ENCODE measurements at places on chromosomes 11 and 22. TPM values are rescaled to one million over a fixed set of nuclear protein-coding genes. Genes with fewer than 3 reads are reported as not detected.

DNA sequence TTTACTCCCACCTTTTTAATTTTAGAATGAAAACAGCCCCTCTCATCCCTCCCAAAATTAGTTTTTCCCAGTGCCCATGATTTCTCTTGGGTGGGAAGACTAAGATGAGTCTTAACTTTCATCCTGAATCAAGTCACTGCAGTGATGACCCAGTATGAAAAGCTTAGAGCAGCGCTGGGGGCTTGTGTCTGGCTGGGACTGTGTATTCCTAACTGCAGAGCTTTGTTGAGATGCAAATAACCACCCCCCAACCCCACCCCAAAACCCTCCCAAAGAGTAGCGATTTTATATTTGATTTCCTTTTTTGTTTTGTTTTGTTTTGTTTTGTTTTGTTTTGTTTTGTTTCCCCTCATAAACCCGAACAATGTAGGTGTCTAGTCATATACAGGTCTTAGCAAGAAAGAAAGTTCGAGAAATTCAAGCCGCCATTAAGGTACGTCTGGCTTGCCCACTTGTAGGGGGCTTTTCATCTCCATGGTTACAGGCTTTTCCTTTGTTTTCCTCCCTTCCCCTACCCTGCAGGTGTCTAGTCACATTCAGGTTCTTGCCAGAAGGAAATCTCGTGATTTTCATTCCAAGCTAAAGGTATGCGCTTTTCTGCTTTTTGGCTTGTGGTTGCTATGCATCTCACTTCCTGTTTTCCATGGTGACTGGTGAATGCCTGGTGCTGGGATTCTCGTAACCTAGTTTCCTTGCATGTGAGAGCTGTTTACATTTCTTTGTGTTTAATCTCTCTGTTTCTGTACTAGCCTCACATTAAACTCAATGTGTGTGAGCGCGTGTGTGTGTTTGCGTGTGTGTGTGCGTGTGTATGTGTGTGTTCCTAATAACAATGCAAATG, 144.6 kb upstream of the RASSF10 start:
- DNase-seq: no peak

The TRABD gene
- total RNA-seq: 57.5 TPM

DNA sequence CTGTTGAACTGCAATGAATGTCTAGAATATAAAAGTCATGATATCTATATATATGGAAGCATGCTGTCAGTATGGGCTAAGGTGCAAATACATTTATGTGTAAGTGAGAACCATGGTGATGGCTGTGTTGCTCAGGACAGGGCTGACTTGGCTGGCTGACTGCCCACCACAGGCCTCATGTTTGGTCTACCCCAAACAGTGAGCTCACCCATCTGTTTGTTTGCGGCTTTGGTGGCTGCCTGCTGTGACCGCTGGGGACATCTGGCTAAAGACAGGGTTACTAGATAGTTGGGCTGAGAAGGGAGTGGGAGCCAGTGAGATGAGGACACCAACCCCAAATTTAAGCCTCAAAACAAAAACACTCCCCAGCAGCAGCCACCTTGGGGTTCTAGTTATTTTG, 6.3 kb downstream of the CD44 start:
- DNase-seq: no peak

GRCh38 chr11:40281052-40281580, 1178.3 kb downstream of the LRRC4C start:
- no peak for DNase-seq

- no peak for DNase-seq
Observed at GRCh38 chr11:113689768-113690618, 16.1 kb downstream of the TMPRSS5 start.

The DAGLA gene
- total RNA-seq: 6.4 TPM

DNA sequence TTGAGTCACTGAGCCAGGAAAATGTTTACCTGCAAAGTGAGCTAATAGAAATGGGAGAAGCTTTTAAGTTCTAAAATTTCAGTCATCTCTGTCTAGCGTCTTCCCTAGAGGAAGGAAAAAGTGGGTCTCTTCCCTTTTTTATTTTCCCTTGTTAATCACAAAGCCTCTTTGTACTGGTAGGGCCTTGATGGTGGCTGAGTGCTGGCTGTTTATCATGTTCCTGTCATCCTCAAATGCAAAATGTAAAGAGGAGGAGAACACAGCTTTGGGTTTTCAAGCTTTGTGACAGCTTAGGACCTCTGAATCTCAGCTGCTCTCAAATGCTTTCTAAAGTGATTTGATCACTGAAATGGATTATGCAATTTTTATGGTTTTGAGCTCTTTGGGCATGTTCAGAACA, 222.0 kb downstream of the TMEM135 start:
- no peak for DNase-seq

DNA sequence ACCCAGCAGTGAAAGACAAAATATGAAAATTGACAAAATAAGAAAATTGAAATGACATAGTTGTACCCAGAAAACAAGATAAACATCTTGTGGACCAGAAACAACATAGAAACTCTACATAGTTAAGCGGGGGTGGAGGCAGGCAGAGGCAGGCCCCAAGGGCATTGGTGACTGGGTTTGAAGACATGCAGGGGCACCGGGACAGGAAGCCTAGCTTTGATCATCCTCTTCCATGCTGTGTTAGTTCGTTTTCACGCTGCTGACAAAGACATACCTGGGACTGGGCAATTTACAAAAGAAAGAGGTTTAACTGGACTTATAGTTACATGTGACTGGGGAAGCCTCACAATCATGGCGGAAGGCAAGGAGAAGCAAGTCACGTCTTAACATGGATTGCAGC, 33.5 kb upstream of the CRTAM start:
- DNase-seq: no peak

GRCh38 chr11:62909107-62909894, 11.9 kb downstream of the CHRM1 start:
- peak; percentile 88 for DNase-seq

- DNase-seq: no peak
Observed at GRCh38 chr11:14158393-14158792, 195.9 kb downstream of the SPON1 start.

DNA sequence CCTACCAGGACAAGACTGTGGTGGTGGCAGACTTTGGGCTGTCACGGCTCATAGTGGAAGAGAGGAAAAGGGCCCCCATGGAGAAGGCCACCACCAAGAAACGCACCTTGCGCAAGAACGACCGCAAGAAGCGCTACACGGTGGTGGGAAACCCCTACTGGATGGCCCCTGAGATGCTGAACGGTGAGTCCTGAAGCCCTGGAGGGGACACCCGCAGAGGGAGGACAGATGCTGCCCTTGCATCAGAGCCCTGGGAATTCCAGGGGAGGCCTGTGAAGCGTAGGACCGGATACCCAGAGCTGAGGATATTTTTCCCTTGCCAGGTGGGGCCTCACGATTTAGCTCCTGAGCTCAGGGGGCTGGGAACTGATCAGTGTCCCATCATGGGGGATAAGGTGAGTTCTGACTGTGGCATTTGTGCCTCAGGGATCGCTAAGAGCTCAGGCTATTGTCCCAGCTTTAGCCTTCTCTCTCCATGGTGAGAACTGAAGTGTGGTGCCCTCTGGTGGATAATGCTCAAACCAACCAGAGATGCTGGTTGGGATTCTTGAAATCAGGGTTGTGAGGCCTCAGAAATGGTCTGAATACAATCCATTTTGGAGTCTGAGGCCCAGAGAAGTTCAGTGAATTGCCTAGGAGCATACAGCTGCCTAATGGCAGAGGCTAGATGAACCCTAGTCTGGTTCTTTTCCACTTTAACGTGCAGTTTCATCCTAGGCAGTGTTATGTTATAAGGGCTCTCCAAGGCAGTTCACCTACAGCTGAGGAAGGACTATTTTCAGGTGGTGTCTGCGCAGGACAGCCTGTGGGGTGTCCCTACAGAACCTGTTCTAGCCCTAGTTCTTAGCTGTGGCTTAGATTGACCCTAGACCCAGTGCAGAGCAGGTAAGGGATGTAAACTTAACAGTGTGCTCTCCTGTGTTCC, 19.5 kb downstream of the PIK3IP1 start:
- DNase-seq: no peak

The MRPL16 gene
- total RNA-seq: 76.8 TPM

DNA sequence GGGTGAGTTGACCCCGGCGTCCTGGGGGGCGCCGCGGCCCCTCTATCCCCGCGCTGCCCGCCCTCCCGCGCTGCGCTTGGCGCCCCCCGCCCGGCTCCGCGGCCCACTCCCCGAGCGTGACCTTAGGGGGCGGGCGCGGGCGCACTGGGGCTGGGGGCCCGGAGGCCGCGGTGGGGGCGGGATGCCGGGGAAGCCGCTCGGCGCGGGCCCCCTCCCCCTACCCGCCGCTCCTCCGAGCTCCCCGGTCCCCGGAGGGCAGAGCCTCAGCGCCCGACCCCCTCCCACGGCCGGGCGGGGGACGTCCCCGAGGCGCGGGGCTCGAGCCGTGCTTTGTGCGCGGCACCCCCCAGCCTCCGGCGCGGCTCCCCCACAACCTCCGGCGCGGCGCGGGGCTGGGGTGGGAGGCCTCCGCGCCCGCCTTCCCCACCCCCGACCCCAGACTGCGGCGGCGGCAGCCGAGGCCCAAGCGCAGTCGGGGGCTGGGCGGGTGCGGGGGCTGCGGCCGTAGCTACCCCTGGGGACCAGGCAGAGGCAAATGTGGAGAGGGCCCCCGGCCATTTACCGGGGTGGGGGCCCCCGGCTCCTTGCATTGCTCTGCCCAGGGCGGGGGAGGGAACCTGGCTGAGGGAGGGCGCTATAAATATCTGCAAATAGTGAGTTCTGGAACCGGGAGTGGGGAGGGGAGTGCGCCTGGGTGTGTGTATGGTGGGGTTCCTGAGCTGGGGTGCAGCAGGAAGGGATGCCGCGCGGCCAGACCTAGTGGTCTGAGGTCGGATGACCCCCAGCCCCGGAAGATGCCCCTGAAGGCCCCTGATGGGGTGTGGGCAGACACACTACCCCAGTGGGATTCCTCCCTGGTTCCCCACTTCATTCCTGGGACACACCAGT, 988 bp downstream of the MGAT3 start:
- DNase-seq: no peak

The CEP126 gene
- total RNA-seq: 1.3 TPM

The FHIP1B gene
- total RNA-seq: 16.8 TPM

The KCNJ4 gene
- total RNA-seq: 2.3 TPM

The ZNF214 gene
- 3.2 TPM for total RNA-seq

The TNNI2 gene
- total RNA-seq: not detected

GRCh38 chr11:104843150-104843836, 55.0 kb downstream of the CASP12 start:
- DNase-seq: no peak

DNA sequence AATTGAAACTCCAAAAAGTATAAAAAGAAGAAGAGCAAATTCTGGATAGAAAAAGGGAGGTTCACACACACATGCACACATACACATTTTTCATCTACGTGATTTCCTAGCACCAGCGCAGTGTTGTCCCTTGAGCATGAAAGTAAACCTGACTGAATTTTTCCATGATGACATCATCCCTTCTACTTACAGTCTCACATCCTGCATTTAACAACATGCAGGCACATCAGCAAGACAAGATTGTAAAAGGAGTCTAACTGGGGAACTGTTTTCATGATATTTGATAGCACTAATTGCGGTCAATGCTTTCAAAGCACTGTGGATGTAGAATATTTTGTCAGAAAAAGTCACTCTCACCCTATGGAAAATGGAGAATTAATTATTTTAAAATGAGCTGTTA, 36.6 kb downstream of the GAS2 start:
- DNase-seq: no peak

The FAM180B gene
- not detected for total RNA-seq

GRCh38 chr11:117045956-117046355, 52.3 kb downstream of the SIK3 start:
- no peak for DNase-seq

DNA sequence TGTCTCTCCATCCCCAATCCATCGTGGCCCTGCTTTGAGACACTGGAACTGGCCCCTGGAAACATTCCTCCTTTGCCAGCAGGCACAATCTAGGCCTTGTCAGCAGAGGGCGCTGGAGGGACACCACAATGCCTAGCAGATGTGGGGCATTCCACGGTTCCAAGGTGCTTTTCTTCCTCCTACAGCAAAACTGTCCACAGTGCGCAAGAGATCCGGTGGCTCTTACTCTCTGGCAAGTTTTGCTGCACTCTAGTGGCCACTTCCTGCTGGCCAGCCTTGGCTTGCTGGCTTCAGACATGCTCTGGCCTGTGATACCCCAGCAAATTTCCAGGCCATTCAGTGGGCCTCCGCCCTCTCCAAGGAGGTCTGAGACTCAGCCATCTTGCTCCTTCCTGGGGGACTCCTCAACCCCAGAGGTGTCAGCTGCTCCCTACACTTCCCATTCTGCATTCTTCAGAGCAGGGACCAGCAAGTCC, 17.1 kb upstream of the RBM4B start:
- peak; percentile 95 for DNase-seq

The LRRC74B gene
- not detected for total RNA-seq

DNA sequence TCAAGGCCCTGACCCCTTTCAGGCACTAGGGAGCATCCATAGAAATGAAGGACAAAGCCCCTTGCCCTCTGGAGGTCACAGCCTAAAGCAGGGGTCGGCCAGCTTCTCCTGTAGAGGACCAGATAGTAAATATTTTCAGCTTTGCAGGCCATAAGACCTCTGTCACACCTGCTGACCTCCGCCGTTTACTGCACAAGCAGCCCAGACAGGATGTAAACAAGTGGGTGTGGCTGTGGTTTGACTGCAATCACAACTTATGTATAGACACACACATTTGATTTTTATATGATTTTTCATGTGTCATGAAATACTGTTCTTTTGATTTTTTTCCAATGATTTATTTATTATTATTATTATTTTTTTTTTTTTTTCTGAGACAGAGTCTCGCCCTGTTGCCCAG, 34.3 kb downstream of the KIAA1671 start:
- DNase-seq: no peak

GRCh38 chr11:45322891-45323600, 36.9 kb upstream of the SYT13 start:
- no peak for DNase-seq

- DNase-seq: no peak
Observed at GRCh38 chr11:11251394-11251970, 101.6 kb downstream of the CSNK2A3 start.

DNA sequence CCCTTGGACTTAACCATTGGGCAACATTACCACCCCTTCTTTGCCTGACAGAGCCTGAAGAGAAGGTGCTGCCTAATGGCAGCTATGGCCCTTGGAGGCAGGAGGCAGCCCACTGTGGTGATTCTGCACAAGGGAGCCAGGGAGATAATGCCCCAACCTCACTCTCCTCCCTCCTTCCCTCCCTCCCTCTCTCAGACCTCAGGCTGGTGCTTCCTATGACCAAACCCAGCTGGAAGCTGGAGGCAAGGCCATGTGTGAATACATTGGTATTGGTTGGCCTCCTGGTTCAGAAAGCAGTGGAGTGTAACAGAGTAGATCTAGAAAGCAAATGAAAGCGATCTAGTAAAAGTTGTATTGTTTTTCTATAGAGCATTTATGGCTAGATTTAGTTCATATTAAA, 233.1 kb downstream of the CSNK2A3 start:
- no peak for DNase-seq

The UBQLN3 gene
- not detected for total RNA-seq

GRCh38 chr22:30989474-30989873, 20.4 kb downstream of the TUG1 start:
- no peak for DNase-seq

- DNase-seq: no peak
Observed at GRCh38 chr11:30025396-30026139, 8.7 kb upstream of the KCNA4 start.

- no peak for DNase-seq
Observed at GRCh38 chr22:48827904-48828555, 999.6 kb downstream of the BRD1 start.

The CABP7 gene
- total RNA-seq: 0.20 TPM

The MED19 gene
- total RNA-seq: 20.5 TPM

The MMP12 gene
- not detected for total RNA-seq
